Activated CD8-positive, alpha-beta memory T cell treated with anti-CD3 and anti-CD28 coated beads for 1 hour (primary cell): ENCODE measurements at places on chromosomes 6 and 20.

GRCh38 chr6:167906899-167907298, 80.2 kb downstream of the AFDN start:
- no peak for DNase-seq

GRCh38 chr20:14495066-14495465, 157.7 kb upstream of the FLRT3 start:
- DNase-seq: no peak

DNA sequence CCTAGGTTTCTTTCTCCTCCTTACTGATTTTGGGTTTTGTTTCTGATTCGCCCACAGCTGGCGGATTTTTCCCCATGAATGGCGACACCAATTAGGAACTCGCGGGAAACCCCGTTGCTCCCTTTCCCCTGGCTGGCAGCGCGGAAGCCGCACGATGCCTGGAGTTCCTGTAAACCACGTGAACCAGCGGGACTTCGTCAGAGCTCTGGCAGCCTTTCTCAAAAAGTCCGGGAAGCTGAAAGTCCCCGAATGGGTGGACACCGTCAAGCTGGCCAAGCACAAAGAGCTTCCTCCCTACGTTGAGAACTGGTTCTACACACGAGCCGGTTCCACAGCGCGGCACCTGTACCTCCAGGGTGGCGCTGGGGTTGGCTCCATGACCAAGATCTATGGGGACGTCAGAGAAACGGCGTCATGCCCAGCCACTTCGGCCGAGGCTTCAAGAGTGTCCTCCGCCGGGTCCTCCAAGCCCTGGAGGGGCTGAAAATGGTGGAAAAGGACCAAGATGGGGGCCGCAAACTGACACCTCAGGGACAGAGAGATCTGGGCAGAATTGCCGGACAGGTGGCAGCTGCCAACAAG, 3.2 kb upstream of the SEC23B start:
- no peak for DNase-seq

GRCh38 chr6:53432318-53433161, 83.8 kb upstream of the ELOVL5 start:
- no peak for DNase-seq

GRCh38 chr6:78746457-78746856, 120.9 kb upstream of the IRAK1BP1 start:
- DNase-seq: no peak

- DNase-seq: no peak
Measured at GRCh38 chr20:42587427-42587826, 602.3 kb downstream of the PTPRT start.

GRCh38 chr20:8811801-8812594, 256.9 kb upstream of the PLCB4 start:
- no peak for DNase-seq
